ENCODE measurements at places on chromosomes 3 and 15.
A peak's percentile ranks its signal among the peaks of the same experiment; 100 is the strongest.

DNA sequence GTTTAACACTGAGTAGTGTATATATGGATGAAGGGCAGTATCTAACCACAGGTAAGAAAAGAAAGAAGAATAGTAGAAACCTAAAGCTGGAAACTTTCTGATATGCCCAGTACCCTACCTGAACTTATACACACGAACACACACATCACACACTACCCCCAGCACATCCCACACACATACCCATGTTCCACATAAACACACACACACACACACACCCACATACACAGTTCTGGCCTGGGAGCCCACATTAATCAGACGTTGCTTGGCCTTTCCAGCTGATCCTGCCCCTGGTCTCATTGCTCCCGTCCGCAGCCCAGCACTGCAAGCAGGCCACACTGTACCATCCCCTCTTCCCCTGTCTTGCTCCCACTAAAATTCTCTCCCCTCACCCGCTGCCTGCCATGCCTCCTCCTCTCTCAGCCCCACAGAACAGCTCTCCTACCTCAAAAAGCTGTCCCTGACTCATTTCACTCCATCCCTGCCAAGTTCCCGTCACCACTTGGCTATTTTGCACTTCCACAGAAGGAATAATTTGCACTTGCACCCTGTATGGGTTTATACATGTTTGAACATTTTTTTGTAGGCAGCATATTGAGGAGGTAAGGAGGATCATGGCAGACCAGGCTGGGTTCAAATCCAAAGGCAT, 185.8 kb upstream of the PPP2R3A start:
- DNase-seq, result no peak

DNA sequence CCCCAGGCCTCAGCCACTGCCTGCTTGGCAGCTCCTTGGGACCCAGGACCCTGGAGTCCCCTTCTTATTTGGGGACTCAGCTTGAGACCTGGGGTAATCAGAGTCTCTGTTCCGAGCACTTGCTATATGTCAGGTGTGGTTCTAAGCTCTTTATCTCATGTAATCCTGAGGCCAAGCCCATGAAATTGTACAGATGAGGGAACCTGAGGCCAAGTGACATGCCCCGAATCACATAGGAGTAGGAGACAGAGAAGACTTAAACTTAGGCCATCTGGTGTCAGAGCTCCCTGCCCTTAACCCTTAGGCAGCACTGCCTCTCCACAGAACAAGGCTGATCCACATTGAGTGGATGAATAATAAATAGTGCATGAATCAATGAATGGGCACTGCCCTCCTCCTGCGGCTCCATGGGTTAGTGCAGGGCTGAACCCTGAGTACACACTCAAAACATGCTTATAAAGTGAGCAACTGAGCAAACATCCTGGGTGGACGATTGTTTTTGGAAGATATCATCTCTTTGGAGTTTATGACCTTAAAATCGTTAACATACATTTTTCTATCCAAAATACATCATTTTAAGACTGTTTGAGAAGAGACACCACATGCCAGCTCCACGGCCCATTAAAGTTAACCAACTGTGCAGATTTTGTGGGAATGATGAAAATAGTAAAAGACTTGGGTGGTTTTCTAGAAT, 33.2 kb upstream of the IQSEC1 start:
- DNase-seq, result no peak

- DNase-seq, result no peak
Observed at GRCh38 chr3:160812304-160812703, 56.3 kb downstream of the PPM1L start.

GRCh38 chr3:157290766-157291165, 130.8 kb upstream of the CCNL1 start:
- DNase-seq, result no peak

- DNase-seq, result no peak
Observed at GRCh38 chr3:146152834-146153233, 8.2 kb downstream of the PLOD2 start.

- peak; percentile 87 for DNase-seq
Observed at GRCh38 chr3:108124337-108125152, 33.7 kb upstream of the CD47 start.

- DNase-seq, result no peak
Observed at GRCh38 chr3:28110869-28111268, 130.6 kb upstream of the CMC1 start.

GRCh38 chr3:15368561-15369135, 36.3 kb upstream of the SH3BP5 start:
- DNase-seq, result no peak

DNA sequence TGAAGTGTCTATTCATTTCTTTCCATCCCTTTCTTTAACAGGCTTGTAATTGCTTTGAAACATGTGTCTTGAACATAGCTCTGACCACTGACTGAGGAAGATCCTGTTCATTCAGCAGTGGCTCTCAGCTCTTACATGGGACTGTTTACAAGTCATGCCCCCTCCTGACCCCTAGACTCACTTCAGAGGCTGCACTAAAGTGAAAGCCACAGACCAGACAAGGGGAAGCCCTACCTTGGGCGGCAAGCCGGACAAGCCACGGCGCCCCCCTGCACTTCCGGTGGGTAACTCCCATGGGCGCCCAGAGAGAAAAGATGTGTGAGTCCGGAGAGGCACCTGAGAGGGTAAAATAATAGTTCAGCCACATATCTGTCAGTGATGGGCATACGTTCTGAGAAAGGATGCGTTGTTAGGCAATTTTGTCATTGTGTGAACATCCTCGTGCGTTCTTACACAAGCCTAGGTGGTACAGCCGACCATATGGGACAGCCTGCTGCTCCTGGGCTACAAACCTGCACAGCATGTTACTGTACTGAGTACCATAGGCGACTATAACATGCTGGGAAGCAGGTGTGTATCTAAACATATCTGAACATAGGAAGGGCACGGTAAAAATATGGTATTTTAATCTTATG, 116.2 kb downstream of the CHSY1 start:
- no peak for DNase-seq

Measured in activated CD4-positive, alpha-beta T cell treated with anti-CD3 and anti-CD28 coated beads, Interleukin-2, Interleukin-4, amounts not matched to agents 100 ng/mL and 50 ng/mL, durations not matched to agents 16 hours and 8 hours (primary cell).